ENCODE measurements at places on chromosomes 7 and 10.

GRCh38 chr10:94430701-94431100 lies 28.4 kb downstream of the TBC1D12 start:
- DNase-seq, result no peak

DNA sequence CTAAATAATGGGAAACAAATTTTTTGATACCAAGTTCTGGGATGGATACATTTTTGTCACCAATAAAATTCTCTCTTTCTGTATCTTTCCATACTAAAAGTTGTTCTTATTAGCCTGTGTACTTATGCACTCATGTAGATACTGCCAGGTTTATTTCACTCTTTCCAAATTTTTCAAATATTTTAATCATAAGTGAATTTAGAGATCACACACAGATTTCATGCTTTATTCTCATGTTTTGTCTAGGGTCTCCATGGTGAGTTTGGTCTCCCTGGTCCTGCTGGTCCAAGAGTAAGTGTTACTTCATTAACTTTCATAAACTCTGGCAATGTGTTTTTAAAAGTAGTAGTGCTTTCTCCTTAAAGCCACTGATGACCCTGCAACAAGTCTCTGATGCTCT lies 20.3 kb downstream of the COL1A2 start:
- no peak for DNase-seq

GRCh38 chr7:121578669-121579068 lies 182.6 kb upstream of the FAM3C start:
- DNase-seq, result no peak

DNA sequence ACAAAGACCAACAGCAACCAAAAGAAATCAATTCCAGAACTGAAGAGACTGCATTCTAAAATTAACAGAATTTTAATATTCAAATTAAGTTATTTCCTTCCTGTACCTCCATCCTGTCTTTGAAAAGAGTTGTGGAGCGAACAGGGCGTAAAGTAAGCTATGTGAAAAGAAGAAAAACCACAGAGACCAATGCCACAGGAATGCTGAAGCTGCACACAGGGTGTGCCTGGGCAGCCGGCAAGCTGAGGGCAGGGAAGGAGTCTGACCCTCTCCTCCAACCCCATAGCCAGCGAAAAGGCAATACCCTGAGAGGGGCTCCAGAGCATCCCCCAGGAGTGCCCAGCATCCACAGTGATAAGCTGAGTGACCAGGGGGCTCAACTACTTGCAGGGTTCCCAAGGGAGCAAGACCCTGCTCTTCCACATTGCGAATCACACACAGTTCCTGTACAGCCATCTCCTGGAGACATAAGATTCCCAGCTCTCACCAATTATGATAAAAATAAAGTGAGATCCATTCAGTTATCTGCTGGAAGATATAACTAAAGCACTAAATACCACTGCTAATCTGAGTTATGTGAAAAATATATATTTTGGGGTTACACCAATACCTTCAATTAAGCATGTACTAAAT lies 93.8 kb downstream of the PARD3 start:
- DNase-seq, result no peak

DNA sequence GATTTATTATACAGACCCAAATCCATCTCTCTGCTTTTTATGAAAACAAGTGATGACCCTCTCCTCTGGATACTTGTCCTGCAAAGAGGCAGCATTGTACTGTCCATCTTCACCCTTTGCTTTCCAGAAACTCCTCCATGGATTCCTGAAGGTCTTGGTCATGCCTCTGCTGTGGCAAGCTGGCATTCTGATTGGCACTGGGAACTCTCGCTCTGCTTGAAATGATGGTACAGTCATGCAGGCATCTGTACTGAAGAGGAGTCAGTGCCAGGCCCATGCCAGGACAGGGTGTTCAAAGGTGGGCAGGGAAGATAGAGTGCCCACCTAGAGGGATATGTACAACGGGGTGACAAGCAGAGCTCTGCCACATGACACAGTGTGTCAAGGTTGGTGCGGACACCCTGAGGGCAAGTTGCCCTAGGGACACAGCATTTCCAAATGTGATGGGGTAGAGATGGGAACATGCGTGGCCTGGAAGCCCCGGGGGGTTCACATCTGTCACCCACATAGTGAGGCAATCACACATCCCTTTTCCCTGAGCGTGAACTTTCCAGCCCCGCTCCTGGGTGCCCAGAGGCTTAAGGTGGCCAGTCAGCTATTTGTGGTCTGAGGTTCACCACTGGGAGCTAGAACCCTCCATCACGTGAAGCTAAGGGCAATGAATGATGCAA lies 235.7 kb upstream of the TCERG1L start:
- DNase-seq, result no peak

DNA sequence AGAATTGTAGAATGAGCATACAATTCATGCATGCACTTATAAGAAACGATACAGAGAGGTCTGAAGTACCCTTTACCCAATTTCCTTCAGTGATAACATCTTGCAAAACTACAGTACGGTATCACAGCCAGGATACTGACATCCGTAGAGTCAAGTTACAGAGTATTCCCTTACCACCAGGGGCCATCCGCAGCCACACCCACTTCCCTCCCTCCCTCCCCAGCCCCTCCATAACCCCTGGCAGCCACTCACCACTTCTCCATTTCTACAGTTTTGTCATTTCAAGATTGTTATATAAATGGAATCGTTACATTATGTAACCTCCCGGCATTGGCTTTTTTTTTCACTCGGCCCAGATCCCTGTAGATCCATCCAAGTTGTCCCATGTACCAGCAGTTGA lies 113.6 kb upstream of the RET start:
- no peak for DNase-seq

- no peak for DNase-seq
Observed at GRCh38 chr10:72597897-72598296, 28.0 kb downstream of the MICU1 start.

GRCh38 chr10:121084675-121085070 lies 233.5 kb downstream of the WDR11 start:
- DNase-seq, result no peak

DNA sequence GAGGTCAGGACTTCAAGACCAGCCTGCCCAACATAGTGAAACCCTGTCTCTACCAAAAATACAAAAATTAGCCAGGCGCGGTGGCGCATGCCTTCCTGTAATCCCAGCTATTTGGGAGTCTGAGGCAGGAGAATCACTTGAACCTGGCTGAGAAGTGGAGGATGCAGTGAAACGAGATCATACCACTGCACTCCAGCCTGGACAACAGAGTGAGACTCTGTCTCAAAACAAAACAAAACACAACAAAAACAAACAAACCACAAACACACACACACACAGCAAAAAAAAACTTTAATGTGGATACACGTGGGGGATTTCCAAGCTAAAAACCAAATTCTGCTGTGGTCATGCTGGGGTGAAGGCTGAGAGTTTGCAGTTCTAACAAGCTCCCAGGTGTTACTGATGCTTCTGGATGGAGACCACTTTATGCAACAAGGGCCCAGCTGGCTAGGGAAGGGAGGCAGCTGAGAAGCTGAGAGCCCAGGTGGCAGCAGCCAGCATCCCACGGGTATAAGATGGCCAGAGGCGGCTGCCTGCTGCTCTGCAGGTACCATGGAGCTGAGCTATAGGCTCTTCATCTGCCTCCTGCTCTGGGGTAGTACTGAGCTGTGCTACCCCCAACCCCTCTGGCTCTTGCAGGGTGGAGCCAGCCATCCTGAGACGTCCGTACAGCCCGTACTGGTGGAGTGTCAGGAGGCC lies at the start of gene ZP3:
Gene ZP3, plus strand, starts transcription at position 538 of the 699 bp plus-strand sequence. Its CDS starts 15 bp downstream, at position 553.
- DNase-seq, result no peak

DNA sequence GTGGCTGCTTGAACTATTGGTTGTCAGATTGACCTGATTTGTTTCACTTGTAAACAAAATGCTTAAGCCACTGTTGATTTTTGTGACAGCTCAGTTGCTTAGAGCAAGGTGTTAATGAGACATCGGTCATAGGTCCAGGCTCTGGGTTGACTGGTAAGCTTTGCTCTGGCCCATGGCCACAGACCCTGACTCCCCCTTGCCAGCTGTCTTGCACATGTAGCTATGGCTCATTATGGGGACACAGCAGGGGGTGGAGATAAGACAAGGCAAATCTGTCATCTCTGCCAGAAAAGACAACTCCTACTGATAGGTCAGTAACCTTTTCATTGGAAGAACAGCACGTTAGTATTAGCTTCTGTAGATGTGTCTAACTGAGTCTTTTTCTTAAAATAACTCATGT lies 95.3 kb downstream of the KAT6B start:
- no peak for DNase-seq

GRCh38 chr7:134453518-134453917 lies 5.4 kb downstream of the AKR1B1 start:
- no peak for DNase-seq

DNA sequence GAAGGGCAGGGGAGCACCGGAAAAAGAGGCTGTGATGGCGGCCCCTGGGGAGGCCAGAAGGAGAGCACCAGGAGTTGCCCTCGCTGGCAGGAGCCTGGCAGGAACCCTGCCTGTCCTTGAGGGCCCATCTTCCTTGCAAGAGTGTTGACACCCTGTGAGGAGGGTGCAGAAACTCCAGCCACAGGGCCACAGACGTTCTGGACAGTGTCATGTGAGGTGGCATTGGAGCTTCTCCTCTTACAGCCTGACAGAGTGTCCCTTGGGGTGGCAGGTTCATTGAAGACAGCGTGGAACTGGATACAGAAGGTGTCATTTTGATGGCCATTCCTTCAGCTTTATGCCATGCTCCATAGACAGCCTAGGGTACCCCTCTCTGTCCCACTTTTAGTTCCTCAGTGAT lies 54.2 kb downstream of the RBM20 start:
- DNase-seq, result no peak

DNA sequence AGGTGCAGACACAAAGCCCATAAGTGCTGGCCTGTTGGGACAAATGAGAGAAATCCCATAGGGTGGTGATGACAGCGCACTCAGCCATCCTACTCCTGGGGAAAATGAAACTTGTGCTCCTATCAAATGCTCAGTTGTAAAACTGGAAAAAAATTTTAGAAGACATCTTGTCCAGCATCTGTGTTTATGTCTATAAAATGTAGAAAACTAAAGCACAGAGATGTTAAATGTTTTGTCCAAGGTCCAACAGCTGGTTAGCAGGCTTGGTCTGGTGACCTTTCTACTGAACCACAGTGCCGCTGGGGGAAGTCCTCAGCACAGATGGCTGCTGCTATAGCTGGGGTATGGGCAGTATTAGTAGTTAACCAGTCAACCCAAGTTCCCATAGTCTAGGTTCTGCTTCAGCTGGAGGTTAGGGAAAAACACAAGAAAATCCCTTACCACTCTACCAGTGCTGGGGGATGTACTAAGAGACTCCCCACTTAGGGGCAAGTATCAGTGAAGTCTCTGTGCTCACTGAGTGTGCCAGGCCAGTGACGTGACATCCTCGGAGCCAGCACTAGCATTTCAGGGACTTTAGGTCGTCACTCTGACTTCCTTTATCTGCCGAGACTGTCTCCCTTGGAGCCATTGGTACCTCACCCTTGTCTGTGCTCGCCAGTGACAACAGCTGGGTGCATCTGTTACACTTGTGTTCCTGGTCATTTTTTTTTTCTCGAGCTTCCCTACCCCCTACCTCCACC lies 1.9 kb downstream of the TSPAN33 start:
- DNase-seq, result no peak

GRCh38 chr7:29045258-29046086 lies 87.3 kb upstream of the TRIL start:
- DNase-seq, result no peak

DNA sequence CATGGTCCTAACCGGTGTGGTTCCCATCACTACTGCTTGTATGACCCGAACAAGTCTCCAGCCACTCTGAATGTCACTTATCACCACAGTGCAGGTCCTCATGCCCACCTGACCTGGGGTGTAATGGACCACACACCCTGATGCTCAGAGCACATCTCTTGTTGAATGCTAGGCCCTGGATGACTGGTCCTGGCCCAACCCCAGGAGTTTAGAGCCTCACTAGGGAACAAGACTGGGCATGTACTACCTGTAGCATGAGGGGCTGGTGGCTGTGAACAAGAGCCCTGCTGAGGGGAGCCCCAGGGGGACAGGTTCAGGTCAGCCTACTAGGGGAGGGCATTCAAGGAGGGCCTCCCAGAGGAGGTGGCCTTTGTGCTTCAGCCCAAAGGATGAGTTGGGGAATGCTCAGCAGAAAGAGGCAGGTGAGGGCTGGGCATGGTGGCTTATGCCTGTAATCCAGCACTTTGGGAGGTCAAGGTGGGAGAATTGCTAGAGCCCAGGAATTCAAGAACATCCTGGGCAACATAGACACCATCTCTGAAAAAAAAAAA lies 31.2 kb downstream of the ZMIZ1 start:
- DNase-seq, result no peak

GRCh38 chr7:141460781-141461715 lies 90.2 kb upstream of the AGK start:
- DNase-seq, result no peak

DNA sequence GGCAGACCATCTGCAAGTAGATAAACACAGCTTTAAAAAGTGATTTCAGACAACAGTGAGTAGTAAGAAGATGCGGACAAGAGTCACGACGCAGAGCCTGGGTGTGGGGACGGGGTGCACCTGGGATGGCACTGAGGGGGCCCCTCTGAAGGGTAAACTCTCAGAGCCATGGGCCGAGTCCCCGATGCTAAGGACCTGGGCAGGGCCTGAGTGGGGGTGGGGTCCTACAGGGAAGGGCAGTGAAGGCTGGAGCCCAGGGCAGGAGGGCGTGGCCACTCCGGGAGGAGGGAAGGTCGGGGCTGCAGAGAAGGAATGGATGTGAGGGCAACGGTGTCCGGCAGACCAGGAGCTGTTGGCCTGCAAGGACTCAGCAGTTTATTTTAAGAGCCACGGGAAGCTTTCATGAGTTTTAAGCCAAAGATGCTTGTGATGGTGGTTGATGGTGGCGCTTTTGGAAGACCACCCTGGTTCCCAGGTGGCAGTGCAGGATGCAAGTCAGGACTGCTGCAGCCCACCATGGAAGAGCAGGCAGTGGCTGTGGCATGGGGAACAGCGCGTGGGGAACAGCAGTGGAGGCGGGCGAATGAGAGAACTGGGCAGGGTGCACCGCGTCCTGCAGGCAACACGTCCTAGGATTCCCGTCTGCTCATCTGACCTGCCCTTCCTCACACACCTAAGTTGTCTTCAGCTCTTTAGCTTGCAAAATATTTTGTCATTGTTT lies 296.8 kb downstream of the DNAJB6 start:
- no peak for DNase-seq

GRCh38 chr10:52486840-52487611 lies 172.9 kb downstream of the DKK1 start:
- DNase-seq, result no peak
